Articular chondrocyte of knee joint (primary cell): ENCODE measurements at places on chromosomes 5 and 9. TPM values are rescaled to one million over a fixed set of nuclear protein-coding genes. Genes with fewer than 3 reads are reported as not detected.

Gene FBXW2
- total RNA-seq = 53.4 and 55.2 TPM in 2 replicates

Gene MIER3
- total RNA-seq = 28.5 and 39.5 TPM in 2 replicates

Gene NPR3
- total RNA-seq = 82.1 and 154 TPM in 2 replicates

Gene GAS1
- 46.4 and 61.7 TPM in 2 replicates for total RNA-seq

Gene DAPK1
- total RNA-seq = 123 and 127 TPM in 2 replicates

Gene BASP1
- 137 and 203 TPM in 2 replicates for total RNA-seq

Gene C5
- 10.2 and 12.0 TPM in 2 replicates for total RNA-seq
